ENCODE measurements at places on chromosomes 7 and 10.
A peak's percentile ranks its signal among the peaks of the same experiment; 100 is the strongest.

- DNase-seq = no peak
These were observed 541.9 kb upstream of the CELF2 start for GRCh38 chr10:10475812-10476211.

DNA sequence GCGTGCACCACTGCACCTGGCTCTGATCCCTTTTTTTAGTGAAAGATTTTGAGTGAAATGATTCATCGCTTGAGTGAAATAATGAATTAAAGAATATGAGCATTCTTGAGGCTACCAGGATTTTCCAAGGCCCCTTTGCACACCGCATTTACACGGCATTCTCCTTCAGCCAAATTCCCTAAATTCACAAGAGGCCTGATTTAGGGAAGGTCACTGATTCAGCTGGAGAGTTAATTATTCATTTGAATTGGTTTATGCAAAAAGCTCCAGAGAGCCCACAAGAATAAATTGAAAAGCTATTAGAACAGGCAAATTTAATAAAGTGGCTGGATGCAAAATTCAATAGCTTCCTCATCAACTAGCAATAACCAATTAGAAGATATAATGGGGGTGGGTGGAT is 46.5 kb downstream of the LEP start:
- DNase-seq = no peak

DNA sequence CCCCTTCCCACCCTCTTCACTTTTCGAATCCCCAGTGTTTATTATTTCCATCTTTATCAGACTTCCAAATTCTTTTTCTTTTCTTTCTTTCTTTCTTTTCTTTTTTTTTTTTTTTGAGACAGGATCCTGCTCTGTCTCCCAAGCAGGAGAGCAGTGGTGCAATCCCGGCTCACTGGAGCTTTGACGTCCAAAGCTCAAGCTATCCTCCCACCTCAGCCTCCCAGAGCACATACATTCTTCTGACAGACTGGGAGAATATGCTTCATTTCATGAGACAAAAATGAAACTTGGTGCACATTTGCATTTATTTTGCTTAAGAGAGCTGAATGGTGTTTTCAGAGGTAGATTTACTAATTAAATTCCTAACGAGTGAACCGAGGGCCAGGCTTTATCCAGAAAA is 80.1 kb upstream of the FZD8 start:
- DNase-seq = no peak

- no peak for DNase-seq
These were observed 86.3 kb downstream of the RNF216 start for GRCh38 chr7:5694912-5695726.

GRCh38 chr7:39686261-39686924 is 63.0 kb downstream of the RALA start:
- no peak for DNase-seq

DNA sequence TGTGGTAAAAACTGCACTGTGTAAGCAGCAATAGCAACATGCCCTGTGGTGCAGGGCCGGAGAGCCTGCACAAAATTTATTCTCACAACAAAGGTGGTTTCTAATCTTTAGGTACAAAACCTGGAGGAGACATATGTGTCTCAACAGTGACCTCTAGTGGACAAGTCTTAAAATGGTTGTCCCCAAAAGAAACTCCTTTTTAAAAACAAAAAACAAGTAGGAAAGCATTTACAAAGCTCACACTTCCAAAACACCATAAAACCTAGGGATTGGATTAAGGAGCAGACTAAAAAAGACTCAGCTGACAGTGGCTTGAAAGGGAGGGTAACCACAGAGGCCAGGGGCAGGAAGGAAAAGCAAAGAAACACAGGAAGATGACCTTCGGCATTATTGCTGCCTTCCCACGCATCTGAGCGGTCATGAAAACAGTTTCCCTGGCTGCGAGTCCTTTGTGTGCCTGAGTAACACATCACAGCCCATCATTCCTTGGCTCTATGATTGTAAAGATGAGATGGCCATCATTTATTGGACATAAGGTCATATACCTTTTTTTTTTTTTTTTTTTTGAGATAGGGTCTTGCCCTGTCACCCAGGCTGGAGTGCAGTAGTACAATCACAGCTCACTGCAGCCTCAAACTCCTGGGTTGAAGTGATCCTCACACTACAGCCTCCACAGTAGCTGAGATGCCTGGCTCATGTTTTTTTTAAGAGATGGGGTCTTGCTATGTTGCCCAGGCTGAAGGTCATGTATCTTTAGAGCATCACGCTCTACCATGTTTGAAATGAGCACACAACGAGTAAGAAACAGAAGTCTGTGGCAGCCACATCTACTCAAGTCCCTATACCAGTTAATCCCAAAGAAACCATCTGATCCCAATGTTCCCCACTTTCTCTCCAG is 39.5 kb downstream of the RSU1 start:
- no peak for DNase-seq

GRCh38 chr10:119342335-119342734 is 135.0 kb downstream of the GRK5 start:
- no peak for DNase-seq

- no peak for DNase-seq
These were observed 16.0 kb downstream of the SEMA3C start for GRCh38 chr7:80902716-80903308.

DNA sequence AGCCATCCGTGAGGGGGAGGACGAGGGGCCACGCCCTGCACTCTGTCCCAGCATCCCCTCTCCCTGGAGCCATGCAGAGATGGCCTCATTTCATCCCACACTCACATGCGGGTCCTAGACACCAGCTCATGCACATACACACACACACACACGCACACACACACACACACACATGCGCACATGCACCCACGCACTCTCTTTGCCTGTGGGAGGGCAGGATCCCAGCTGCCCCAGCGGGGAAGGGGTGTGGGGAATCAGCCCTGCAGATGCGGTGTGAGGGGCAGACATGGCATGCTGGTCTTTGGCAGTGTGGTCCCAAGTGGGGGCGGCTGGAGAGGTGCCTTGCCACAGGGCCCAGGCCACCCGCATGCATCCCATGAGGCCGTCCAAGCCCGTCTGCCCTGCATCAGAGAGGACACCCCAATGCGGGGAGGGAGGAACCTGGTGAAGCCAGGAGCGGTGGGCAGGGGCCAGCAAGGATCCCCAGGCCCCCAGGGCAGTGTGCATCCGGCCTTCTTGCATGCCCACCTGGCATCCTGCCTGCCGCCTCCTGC is 68.1 kb downstream of the LHPP start:
- DNase-seq = no peak

DNA sequence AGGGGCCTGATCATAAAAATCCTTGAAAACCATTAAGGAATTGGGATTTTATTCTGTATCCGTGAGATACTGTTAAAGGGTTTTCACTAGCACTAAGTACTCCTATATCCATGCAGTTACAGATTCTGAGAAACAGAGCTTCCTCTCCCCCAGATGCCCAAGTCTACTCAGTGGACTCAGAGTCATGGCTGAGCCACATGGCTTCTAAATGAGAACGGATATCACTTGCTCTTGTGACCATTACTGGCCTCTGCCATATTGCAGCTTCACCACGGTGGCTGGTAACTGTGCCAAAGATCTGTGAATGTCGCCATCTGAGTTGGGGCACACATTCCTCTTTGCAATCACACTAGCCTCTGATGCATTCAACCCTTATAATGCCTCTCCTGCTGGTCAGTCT is 42.0 kb upstream of the PALS2 start:
- DNase-seq = no peak

GRCh38 chr10:110919971-110920881 is 822 bp downstream of the SHOC2 start:
- peak; percentile 31 for DNase-seq

GRCh38 chr10:75932921-75933320 is 501.5 kb downstream of the LRMDA start:
- DNase-seq = no peak

DNA sequence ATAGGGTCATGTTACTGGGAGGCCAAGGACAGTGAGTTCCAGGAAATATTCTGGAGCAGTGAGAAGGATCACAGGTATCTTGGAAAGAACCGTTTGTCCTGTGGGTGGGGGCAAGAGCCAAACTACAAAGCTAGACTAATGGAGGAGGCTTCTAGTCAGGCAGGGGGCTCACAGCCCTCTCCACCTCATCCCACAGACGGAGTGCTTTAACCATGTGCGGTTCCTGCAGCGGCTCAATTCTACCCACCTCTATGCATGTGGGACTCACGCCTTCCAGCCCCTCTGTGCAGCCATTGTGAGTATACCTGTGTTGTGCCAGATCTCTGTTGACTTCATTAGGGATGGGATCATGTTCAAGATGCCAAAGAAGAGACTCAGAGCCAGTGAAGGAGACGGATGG is 8.1 kb downstream of the SEMA4G start:
- DNase-seq = no peak

GRCh38 chr10:28411648-28412047 is 108.8 kb upstream of the MPP7 start:
- no peak for DNase-seq

DNA sequence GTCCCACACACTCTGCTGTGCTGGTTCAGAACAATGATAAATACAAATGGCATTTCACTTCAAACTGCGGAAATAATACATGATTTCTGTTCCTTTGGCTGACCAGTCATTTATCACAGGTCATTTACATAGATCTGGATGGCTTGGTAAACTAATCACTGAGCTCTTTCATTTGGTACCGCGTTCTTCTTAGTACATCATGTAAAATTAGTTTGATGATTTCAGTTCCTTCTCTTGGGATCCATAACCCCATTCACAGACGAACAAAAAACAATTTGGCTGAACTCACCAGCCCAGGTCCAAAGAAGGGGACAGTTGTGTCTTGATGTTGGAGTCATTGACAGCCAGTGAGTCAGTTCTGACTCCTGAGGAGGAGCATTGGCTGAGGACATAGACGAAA is 689.8 kb downstream of the INHBA start:
- no peak for DNase-seq

DNA sequence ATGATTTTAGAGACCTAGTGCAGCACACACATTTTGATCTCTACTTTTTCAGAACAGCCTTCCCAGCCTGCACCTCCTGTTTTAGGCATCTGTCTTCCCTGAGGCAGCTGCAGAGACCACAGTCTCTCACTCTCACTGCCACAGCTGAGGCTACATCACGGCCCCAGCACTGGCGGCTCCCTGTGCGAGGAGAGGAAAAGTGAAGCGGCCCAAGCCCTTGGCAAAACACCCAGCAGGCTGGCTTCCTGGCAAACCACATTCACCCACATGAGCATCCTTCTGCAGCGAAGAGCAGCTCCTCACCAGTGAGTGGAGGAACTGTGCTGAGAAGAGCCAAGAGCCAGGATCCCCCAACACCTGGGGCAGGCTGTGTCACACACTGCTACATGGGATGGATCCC is 14.0 kb downstream of the HUS1 start:
- DNase-seq = peak; percentile 6

DNA sequence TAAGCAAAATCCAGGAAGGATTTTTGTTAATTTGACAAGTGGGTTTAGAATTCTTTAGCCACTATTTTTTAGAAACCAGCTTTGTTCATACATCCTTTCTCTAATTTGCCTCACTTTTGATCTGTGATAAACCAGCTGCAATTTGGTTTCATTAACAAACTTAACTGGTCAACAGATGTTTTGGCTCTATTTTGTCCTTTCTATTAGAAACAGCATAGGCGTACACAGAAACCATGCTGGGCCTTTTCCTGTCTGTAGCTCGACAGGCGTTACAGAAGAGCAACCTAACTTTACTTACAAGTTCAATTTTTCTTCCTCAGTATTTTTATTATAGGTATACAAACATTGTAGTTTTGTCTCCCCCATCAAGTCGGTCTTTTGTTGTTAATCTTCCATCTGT is 28.2 kb downstream of the KAT6B start:
- DNase-seq = no peak

- DNase-seq = no peak
These were observed 821.7 kb downstream of the GATA3 start for GRCh38 chr10:8876171-8876570.

- DNase-seq = peak; percentile 27
These were observed 13.9 kb upstream of the HSPA12A start for GRCh38 chr10:116756277-116756676.

DNA sequence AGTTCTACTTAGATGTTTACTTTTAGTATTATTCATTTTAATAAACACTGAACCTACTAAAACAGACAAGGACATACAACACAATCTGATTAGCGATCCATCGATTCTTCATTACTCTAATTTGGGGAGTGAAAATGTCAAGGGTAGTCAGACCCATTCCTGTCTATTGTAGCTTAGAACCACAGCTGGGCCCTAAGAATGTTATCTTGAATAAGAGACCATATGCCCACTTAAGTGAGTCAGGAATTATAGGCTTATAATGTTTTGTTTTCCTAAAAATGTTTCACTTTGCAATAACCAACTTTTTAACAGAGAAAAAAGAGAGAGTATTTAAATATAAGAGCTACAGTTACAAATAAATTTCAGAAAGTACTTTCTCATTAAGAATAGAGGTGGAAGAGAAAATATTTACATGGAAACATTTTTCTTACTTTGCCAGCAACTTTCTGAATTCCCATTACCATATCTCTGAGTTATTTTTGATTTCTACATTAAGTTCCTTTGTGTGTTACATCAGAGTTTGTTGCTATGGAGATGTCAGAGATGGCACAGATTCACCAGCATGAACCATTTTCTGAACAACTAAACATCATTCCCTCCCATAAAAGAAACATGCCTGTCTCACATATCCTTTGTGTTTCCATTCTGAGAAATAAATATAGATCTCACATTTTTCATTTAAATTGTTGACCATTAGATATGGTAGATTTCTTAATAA is 75.4 kb upstream of the SLC13A1 start:
- DNase-seq = no peak

DNA sequence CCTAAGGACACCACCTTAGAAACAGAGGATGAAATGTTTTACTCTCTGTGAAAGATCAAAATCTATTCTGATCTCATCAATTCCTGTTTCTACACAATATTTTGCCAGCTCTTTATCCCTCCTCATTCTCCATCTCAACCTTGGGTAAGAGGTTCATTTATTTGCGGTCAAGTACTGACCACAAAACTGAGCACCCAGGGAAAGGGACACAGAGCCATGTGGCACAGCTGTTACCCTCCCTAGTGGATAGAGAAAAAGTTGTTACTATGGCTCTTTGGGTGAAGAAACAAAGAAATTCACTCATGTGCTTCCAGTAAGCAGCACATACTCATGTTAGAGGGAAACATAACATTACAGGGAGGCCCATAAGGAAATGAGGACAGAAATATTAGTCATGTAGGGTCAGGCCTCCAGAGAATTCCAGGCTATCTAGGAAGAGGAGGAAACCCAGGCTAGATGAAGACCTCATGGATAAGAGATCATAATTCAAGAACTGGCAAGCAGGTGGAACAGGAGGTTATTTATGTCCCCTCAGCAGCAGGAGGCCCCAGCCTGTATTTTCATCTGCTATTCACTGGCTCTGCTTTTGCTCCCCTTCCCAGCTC is 114.5 kb downstream of the ATE1 start:
- no peak for DNase-seq

DNA sequence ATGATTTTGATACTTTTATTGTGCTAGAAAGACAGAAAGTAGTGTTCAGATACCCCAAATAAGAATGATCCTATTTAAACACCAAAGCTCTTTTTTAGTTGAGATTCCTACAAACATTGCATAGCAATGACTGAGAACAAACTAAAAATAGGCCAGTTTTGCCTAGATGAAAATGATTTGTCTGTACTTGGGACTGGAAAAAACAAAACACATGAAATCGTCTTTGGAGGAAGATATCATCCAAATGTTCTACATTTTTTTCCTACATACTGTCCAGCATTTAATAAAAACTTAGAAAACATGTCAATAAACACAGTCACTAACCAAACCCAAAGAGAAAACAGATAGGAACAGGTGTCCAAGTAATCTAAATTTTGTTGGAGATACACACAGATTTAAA is 111.6 kb upstream of the MEOX2 start:
- no peak for DNase-seq

- DNase-seq = no peak
These were observed 6.3 kb upstream of the KCNMA1 start for GRCh38 chr10:77643795-77644468.
